ENCODE measurements at places on chromosomes 16 and 17.

GRCh38 chr16:10883004-10883403, 6.0 kb downstream of the CIITA start:
- no peak for DNase-seq

GRCh38 chr17:63495491-63495890, 18.6 kb downstream of the ACE start:
- DNase-seq = no peak

DNA sequence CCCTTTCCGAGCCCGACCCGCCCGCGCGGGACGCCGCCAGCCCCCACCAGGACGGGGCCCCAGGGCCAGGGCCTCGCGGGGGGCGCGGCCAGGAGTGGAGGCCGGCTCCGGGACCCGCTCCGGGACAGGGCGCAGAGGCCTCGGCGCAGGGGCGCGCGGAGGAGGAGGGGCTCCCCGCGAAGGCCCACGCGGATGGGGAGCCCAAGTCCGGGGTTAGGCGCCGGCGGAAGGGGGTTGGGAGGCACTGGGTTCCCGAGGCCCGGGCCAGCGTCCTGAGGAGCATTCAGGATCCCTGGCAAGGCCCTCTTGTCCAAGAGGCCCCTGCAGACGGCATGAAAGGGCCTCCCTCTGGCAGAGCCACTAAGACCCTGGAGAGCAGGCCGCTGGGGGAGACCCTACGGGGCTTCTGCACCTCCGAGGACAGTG, 57.8 kb upstream of the CIBAR2 start:
- DNase-seq = no peak

GRCh38 chr16:21592191-21592590, 7.2 kb upstream of the METTL9 start:
- no peak for DNase-seq

DNA sequence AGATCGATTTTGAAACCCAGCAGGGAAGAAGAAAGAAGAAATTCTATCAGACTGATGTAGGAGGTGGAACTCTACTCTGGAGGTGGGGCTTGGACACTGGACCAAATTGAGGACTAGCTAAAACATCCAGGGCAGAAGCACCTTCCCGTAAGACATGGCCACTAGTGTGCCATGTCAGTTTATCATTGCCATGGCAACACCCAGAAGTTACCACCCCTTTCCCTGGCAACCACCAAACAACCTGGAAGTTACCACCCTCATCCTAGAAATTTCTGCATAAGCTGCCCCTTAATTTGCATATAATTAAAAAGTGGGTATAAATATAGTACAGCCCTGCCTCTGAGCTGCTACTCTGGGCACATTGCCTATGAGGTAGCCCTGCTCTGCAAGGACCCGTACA, 66.7 kb downstream of the NACA2 start:
- DNase-seq = no peak

DNA sequence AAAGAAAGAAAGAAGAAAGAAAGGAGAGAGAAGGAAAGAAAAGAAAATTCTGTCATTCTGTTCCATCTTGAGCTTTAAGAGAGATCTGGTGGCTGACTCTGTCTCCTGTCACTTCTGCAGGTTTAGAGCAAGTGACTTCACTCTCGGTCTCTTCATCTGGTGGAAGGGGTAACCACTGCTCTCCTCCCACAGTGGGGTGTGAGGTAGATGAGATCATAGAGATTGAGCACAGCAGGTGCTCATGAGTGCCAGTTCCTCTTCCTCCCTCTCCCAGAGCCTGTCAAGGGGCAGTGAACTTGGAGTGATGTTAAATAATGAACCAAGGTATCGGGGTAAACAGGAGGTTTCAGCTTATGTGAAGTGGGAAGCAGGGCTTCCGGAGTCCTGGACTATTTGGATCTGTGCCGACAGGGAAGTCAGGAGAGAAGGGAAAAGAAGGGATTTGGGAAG, 47.7 kb downstream of the BEAN1 start:
- no peak for DNase-seq

Data from EH (cell line).